ENCODE measurements at places on chromosomes 1 and 21. TPM values are rescaled to one million over a fixed set of nuclear protein-coding genes. Genes with fewer than 3 reads are reported as not detected.

HMGCS2 gene
- total RNA-seq: 19.1 TPM

PTPN7 gene
- total RNA-seq: not detected

CSF3R gene
- 10.6 TPM for total RNA-seq

ATAD3C gene
- 1.8 TPM for total RNA-seq

NVL gene
- 46.7 TPM for total RNA-seq

TMCO4 gene
- 10.2 TPM for total RNA-seq

CLDN17 gene
- not detected for total RNA-seq

TCHHL1 gene
- total RNA-seq: 6.5 TPM

OLFML2B gene
- 11.9 TPM for total RNA-seq

PLA2G2F gene
- not detected for total RNA-seq

ZRANB2 gene
- total RNA-seq: 87.1 TPM

PCBP3 gene
- total RNA-seq: 5.5 TPM

SLC37A1 gene
- 24.8 TPM for total RNA-seq

S100A13 gene
- 102 TPM for total RNA-seq

TNFRSF1B gene
- total RNA-seq: 3.3 TPM

CFHR3 gene
- 1.5 TPM for total RNA-seq
